ENCODE measurements at places on chromosomes 1 and 21.

DNA sequence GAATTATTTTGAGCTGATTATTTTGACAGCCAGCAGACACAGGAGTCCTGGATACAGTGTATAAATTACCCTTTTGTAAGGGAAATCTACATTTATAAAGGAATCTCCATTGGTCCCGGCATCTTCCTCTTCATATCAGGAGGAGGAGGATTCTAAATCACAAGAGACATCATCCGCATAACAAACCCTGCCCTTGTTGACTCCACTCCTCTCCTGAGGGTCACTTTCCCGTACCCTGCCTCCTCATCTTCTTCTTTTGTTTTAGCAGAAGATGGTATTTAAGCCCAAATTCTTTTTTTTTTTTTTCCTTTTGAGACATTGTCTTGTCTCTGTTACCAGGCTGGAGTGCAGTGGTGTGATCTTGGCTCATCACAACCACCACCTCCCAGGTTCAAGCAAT, 14.6 kb upstream of the PKNOX1 start:
- no peak for DNase-seq

DNA sequence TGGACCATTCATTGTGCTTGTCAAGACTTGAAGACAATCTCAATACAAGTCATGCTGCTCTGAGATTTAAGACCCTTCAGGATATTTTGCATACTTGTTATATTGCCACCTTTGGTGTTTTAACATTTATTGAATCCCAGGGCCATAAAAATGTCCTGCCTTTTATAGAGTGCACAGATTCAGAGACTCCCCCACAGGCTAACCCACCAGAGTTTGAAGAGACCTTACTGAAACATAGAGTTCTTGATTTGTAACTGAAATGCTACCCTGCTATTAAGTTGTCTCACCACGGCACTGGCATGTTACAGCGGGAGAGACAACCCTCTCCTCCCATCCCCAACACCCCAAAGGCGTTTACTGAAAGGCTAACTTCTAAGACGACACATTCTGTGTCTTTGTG, 313.9 kb upstream of the USP24 start:
- no peak for DNase-seq

- no peak for DNase-seq
These were observed 16.6 kb upstream of the LRRC3 start for GRCh38 chr21:44438531-44439210.

DNA sequence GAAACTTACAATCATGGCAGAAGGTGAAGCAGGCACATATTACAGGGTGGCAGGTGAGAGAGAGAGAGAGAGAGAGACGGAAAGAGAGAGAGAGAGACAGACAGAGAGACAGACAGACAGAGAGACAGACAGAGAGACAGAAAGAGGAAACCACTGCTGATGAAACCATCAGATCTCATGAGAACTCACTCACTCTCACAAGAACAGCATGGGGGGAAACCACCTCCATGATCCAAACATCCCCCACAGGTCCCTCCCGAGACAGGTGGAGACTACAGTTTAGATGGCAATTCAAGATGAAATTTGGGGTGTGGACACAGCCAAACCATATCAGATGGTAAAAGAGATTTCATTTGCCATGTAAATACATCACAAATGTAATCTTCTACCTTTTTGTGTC, 708.1 kb downstream of the MRPL39 start:
- no peak for DNase-seq

GRCh38 chr1:51969038-51969705, 21.3 kb downstream of the RAB3B start:
- no peak for DNase-seq

DNA sequence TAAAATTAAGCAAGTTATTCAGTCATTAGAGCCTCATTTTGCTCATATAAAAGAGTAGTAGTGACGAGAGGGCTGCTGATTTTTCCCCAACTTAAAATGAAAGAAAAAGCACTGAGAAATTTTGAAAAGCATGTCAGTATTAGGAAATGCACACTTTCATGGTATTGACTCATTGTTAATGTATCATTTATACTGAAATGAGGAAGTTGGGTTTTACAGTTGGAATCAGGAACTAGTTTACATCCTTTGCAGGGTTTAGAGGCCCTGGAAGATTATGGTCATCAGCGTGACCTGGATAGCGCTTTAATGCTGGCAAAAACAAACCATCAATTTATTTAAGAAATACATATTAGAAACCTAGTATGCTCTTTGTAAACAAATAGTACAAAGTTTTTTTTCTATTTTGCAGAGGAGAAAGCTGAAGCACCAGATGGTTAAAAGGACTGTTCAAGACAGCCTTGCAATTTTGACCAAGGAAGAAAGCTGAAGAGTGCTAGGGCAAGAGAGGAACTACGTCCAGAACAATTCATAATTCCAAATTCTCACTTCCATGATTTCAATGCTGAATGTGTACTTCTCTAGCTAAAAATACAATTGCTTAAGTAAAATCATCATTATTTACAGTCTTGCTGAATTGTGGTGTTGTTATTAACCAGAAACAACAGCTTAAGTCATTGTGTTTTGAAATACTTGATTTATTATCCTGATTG, 94.8 kb upstream of the SGIP1 start:
- DNase-seq, result no peak

DNA sequence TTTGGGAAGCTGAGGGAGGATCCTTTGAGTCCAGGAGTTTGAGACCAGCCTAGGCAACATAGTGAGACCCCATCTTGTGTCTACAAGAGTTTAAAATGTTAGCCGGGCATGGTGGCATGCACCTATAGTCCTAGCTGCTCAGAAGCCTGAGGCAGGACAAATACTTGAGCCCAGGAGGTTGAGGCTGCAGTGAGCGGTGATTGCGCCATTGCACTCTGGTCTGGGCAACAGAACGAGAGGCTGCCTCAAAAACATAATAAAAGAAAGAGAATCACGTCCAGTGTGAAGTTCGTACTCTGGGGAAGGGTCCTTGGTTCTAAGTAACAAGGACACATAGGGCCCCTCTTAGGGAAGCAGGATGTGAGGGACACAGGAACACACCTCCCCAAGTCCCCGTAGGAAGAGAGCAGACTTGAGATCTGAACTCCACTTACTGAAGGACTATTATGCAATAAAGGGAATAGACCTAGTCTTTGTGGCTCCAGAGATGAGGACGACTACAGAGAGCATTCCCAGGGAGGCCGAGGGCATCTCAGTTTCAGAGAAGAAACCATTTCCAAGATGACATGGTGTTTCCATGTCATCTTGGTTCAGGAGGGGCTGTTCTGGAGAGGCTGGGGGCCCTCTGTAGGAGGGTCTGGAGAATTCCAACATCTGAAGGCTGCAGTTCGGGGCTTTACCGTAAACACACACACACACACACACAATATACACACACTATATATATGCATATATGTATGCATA, 10.8 kb upstream of the ENO1 start:
- DNase-seq, result no peak

GRCh38 chr1:225657462-225657989, 4.6 kb upstream of the ENAH start:
- DNase-seq, result no peak

- DNase-seq, result no peak
These were observed 9.1 kb downstream of the ITGB2 start for GRCh38 chr21:44911384-44912157.

DNA sequence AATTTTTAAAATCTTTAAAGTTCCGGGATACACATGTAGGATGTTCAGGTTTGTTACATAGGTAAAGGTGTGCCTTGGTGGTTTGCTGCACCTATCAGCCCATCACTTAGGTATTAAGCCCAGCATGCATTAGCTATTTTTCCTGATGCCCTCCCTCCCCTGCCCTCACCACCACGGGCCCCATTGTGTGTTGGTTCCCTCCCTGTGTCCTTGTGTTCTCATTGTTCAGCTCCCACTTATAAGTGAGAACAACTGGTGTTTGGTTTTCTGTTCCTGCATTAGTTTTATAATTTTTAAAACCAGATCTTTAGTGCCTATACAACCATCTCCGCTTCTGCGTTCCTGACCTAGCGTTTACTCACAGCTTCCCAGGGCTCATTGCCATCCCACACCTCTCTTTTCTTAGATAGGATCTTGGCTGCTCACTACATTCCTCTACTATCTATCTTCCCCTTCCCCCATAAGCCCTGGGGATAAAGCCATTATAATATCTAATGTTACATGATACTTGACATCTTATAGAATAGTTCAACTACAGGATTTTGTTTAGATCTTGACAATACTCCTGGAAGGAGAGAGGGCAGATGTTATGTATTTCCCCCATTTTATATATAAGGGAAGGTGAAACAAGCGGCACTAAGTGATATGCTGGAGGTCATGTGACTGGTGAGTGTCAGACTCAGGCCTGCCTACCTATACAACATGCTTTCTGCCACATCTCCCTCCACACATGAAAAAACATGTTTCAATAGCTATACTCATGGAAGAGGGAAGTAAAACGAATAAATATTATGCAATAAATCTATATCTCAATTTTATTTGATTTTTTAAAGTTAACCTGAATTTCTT, 52.3 kb upstream of the DNAJC6 start:
- DNase-seq, result no peak

DNA sequence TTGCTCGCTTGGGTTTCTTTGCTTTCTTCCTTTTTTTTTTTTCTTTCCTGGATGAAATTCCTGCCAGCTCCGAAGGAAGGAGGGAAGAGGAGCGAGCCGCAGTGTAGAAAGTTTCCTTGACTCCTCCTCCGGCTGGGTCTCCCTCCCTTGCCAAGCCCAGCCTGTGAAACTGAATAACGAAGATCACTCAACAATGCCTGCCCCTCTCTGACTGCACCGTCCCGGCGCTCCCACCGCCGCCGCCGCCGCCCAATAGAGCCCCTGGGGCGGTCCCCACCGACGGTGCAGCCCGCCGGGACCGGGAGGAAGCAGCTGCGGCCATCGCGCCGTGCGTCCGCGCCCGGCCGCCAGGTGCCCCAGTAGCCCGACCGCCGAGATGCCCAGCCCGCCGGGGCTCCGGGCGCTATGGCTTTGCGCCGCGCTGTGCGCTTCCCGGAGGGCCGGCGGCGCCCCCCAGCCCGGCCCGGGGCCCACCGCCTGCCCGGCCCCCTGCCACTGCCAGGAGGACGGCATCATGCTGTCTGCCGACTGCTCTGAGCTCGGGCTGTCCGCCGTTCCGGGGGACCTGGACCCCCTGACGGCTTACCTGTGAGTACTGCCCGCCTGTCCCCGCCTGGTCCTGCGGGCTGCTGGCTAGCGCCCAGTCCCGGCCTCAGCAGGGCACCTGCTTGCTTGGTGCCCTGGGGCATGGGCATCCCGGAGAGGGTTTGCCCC, at the start of gene LGR6:
Gene LGR6 (plus strand): TSS at position 186 of the 714 bp plus-strand sequence. CDS start 191 bp downstream, at position 377.
- no peak for DNase-seq

DNA sequence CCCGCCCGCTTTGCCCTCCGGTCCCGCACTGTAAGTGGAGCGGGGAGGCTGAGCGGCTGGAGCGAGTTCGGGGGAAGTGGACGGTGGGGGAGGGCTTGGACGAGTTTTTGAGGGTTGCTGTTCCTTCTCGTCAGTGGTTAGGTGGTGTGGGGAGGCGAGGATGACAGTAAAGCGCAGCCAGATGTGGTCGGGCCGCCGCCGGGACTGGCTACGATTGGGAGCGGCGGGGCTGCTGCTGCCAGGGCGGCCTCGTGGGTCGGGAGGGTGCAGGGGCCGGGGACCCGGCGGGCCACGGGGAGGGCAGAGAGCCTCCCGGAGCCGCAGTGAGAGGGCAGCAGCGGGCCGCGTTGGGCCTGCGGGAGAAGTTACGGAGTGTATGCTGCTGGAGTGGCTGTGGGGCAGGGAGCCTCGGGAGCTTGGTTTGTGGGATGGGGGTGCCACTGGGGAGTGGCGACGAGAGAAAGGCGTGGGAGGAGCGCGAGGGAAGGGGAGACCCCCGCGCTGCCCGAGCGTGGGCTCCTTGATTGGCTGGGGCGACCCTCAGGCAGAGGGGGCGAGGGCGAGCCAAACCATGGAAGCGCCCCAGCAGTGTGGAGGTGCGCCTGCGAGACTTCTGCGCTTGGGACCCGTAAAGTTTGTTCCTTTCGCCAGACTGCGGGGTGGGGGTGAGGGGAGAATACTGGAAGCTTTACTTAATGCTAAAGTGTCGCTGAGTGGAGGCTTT, 2.1 kb downstream of the ADGRL2 start:
- DNase-seq, result no peak

DNA sequence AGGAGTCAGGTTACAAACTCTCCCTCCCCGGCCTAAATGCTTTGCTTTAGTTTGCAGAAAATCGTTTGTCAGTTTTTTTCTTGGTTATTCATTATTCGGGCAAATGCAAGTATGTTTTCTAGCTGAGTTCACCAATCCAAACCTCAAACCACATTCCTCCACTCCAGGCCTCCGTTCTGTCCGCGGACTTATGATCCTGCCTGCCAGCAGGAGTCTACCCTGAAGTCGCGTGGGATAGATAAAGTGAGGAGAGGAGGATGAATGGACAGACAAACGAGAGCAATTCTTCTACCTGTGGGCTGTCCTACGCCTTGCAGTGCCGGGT, 1.3 kb downstream of the ADAMTS1 start:
- no peak for DNase-seq

DNA sequence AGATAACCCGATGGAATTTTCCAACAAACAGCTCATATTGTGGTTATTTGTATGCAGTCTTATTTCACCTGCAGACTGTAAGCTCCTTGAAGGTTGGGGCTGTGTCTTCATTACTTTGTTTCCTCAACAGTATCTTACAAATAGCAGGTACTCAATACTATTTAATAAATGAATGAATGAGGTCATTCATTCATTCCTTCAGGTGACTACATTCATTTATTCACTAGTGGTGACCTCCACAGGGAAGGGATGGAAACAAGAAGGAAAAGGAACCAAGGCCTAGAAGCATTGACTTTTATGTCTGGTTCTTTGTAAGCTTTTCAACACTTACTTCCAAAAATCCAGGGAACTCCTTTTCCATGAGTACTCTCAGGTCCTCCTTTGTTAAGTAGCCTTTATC, 7.9 kb downstream of the S100A10 start:
- no peak for DNase-seq

- DNase-seq, result no peak
These were observed 30.2 kb downstream of the ERO1B start for GRCh38 chr1:236251587-236251986.
